Pons (tissue), 1 donor: ENCODE measurements at places on chromosomes 7 and 10.
A peak's percentile ranks its signal among the peaks of the same experiment; 100 is the strongest.

GRCh38 chr10:1187151-1187854, 131.1 kb downstream of the WDR37 start:
- peak; percentile 85 for DNase-seq

- no peak for DNase-seq
These were observed 89.2 kb downstream of the ARID5B start for GRCh38 chr10:61990761-61991135.

GRCh38 chr7:45579391-45579801, 5.2 kb downstream of the ADCY1 start:
- DNase-seq, result no peak

DNA sequence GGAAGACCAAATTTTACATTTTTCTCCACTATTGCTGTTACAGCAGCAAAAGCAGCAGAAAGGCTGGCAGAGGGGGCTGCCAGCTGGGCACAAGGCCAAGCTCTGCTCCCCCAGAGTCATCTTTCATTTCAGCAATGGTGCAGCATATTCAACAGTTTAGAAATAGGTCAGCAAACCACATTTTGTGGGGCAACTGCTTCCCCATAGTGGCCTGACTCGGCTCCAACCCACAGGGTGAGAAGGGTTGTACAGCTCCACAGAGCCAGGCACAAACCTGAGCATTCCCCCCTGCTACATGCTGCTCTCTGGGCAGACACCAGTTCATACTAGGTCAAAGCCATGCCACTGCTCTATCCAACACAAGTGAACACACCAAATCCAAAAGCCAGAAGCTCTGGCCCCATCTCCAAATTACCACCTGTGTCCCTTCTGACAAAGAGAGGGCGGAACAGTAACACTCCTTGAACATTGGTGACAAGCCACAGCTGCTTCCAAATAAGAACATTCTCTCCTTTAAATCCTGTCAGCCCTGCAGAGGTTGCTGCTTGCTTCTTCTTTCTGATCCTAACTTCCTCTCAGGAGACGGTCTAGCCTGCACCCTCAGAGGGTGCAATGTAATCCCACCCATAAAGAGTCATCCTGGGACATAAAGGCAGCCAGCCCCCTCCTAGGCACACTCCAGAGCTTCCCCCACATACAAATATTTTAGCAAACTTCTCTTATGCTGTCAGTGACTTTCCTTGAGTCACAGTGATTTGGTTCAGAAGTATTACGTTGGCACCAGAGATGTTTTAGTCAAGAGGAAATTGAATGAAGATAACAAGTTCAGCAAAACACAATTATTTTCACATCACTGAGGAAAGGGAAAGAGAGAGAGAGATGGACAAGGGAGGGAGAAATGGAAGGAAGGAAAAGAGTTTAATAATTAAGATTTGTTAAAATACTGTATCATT, 39.0 kb upstream of the SLIT1 start:
- no peak for DNase-seq

GRCh38 chr7:24971333-24972165, 8.4 kb downstream of the OSBPL3 start:
- DNase-seq, result no peak
